ENCODE measurements at places on chromosomes 5 and 9.

DNA sequence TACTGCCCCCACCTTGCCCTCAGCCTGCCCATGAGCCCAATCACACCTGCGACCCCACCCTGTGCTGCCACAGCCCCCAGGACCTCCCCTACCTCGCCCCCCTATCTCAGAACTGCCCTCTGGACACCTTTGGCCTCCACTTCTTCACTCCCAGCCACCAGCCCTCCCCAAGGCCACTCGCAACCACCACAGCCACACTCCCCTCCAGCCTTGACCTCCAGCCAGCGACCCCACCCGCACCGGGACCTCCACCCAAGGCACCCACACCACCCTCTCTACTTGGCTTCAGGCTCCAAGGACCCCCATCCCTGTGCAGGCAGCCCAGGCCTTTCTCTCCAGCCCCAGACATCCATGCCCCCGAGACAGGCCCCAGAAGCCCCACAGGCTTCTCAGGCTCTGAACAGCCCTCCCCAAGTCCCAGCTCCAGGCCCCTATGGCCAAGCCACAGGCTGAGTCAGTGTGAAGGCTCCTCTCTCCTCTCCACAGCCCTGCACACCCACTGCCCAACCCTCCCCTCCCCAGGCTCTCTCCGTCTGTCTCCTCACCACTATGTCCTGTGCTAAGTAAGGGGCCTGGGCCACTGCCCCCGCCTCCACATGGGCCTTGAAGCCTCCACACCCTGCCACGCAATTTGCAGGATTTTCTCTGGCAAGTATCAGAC lies 2.0 kb downstream of the AK1 start:
- DNase-seq: no peak

DNA sequence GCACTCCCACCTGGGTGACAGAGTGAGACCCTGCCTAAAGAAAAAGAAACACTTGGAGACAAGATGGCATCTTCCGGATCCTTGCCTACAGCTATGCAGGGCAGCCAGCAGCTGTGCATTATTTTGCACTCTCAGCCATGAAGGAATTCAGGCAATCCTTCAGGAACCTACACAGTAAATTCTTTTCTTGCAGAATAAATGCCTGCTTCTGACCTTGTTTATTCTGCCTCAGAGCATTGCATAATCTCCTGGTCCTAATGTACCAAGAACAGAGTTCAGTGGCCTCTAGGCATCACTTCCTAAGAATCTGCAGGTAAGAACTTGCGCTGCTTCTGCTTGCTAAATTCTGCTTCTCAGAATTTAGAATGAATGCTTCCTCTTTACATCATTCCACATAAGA lies 16.8 kb downstream of the GLDC start:
- DNase-seq: no peak

GRCh38 chr9:14500705-14501104 lies 186.8 kb upstream of the NFIB start:
- DNase-seq: no peak

GRCh38 chr5:110031402-110032140 lies 341.8 kb downstream of the MAN2A1 start:
- DNase-seq: no peak

DNA sequence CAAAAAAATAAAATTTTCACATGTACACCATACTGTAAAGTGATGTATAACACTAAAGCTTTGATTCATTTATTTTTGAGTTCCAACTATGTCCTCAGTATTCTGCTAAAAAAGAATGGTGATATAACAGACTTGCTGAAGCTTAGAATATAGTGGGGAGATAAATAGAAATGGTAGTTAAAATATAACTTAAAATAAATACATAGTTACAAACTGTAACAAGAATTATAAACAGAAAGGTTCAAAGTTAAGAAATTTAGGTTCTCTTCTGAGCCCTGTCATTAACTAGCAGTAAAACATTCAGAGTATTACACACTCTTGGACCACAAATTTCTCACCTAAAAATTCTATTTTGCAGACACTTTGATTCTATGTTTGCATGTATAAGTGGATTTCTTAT lies 392.1 kb downstream of the ANXA1 start:
- DNase-seq: no peak

DNA sequence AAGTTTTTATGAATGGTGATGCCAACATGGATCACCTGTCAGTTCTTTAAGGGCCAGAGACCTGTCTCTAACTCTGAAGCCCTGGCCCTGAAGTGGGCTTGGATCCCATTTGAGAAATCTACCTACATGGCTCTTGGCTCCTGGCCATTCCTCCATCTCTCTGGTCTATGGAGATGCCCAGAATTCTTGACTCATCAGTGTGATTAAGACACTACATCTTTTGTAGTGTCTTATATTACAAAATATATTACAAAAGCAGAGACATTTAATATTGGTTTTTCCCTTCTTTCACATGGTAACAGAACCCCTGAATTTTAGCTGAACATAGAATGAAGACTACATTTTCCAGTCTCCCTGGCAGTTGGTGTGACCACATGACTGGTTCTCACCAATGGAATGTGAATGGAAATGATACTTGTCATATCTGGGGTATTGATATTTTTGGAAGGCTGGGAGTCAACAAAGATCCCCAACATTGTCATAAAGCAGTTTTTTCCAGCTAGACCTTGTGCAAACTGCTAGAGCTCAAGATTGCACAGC lies 198.3 kb downstream of the SREK1 start:
- DNase-seq: no peak

DNA sequence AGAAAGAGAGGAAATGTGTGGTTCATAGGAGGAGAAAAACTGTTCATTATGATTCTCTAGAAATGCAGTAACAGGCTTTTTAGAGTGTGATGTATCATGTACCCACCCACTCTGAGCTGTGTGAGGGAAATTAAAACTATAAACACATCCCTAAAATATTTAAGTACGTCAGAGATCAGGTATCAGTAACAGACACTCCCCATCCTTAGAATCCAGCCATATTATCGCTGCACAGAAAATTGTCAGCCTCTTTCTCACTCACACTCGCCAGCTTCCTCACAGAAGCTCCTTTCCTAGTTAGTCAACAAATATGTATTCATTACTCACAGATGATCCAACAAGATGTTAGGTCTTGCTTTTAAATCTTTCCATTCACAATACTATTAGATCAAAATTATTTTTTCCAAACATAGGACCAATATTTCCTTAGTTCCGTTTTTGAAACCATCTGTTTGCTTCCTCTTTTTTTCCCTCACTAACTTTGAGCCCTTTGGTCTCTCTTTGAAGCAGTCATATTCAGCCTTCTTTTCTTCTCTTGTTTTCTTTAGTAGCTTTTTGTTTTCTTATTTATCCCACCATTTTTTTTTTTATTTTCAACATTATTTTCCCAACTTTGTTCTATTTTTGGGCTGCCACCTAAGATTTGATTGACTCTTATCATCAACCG lies 13.6 kb upstream of the MAST4 start:
- DNase-seq: no peak

DNA sequence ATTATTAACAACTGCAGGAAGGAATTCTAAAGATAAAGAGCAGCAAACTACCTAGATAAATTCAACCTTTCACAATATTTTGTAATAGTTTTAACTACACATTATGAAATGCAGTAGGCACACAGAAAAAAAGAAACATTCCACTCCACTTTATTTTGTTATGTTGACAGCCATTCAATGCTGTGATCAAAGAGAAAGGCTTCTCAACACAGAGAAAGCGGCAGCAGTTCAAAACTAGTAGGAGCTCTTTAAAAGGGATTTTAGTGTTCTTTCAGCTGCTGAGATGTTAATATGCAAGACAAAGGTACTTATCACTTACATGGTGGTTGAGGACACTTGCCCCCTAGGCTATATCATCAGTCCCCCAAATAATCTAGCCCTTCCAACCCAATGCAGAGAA lies 11.6 kb downstream of the CEMIP2 start:
- no peak for DNase-seq

GRCh38 chr5:87198010-87198409 lies 69.7 kb upstream of the RASA1 start:
- no peak for DNase-seq

DNA sequence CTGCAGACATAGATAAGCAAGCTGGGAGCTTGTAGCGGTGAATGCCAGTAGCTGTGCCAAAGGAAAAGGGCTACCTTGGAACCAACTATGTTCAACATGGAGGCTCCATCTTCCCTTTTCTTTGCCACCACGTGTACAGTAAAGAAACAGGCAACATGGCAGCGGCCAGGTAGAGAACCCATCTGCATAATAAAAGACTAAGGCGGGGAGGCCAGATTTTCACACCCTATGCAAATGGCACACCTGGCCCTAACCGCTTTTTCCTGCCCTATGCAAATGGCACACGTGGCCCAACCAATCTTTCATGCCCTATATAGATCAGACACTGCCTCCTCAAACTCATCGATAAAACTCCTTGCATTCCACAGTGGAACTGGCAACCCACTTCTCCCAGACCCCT lies 477.5 kb upstream of the EDIL3 start:
- DNase-seq: no peak

GRCh38 chr5:61207884-61208283 lies 45.6 kb upstream of the SMIM15 start:
- DNase-seq: no peak

DNA sequence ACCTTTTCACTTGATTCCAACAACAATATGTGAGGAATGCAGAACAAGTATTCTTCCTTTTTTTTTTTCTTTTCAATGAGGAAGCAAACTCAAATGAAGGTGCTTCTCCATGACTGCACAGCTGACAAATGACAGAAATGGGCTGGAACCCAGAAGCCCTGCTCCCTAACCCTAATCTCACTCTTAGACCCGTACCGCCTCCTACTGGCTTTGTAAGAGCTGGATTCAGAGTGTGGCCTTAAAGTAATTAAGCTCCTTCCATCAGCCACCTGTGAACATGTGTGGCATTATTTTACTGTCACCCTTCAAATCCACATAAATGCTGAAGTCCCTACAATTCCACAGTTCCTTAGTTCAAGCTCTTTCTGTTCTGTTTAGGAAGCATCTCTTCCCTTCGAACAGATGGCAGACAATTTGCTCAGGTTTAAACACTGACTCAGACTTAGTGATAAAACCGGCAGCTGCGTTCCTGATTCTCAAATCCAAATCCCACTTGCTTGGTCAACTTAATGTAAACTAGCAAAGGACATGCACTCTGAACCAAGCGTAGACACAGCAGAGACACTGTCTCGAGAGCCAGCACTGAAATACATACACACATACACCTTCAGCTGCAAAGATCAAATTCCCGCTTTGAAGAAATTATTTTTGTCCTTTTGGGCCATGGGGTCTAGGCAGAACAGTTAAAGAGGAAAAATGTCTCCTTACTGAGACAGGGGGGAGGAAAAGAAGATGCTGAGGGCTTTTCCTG lies 316.7 kb upstream of the TLE4 start:
- no peak for DNase-seq

DNA sequence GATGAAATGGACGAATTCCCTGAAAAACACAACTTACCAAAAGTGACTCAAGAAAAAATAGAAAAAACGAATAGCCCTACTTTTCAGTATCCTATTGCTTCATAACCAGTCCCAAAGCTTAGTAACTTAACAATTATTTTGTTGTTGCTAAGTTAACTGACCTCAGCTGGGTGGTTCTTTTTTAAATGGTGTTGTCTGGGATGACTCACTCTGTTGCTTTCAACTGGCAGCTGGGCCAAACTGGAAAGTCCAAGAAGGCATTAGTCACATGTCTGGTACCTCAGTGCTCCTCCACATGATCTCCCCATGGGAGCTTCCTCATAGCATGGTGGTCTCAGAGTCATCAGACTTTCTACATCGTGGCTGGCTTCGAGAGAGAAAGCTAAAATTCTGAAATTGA lies 47.8 kb upstream of the ADAMTS2 start:
- DNase-seq: no peak

DNA sequence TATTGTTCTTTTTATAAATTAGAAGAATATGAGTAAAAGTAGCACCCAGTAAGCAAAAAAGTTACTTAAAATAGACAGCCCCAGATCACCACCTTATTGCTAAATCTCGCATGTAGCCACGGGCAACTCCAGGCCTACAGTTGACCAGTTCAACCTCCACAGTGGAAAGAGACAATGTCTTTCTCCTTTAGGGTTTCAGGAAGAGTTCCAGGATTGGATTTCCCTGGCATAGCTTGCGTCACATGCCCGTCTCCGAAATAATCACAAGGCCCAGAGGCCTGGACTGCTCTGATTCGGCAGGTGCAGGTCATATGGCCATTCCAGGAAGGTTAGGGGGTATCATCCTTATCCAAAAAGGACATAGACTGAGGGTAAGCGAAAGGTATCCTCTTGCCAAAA lies 9.9 kb upstream of the PFDN1 start:
- no peak for DNase-seq

GRCh38 chr5:14216902-14217301 lies 73.8 kb downstream of the TRIO start:
- DNase-seq: no peak

- DNase-seq: no peak
Measured at GRCh38 chr5:16508730-16509531, 43.3 kb upstream of the ZNF622 start.

Measured in activated T-cell treated with anti-CD3 and anti-CD28 coated beads for 4 hours (primary cell).